ENCODE measurements at places on chromosomes 12 and 14.

DNA sequence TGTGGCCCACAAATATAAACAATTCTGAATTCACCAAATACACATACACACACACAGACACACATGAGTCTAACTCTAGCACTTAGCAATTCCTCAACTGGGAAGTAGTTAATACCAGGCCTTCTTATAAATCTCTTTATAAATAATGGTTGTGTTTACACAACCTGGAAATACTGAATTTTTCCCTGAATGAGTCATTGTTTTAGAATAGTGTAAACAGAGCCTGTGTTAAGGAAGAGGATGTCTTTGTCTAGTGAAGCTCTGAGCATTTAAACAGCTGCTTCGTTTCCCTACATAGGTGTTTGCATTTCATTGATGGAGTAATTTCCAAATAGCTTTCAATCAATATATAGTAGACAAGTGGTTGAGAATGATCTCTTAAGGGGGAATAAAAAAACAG lies 218.8 kb downstream of the BTG1 start:
- no peak for DNase-seq

- DNase-seq, result no peak
Measured at GRCh38 chr12:33247625-33248024, 192.0 kb downstream of the SYT10 start.

GRCh38 chr12:34204830-34205285 lies 182.6 kb downstream of the ALG10 start:
- no peak for DNase-seq

DNA sequence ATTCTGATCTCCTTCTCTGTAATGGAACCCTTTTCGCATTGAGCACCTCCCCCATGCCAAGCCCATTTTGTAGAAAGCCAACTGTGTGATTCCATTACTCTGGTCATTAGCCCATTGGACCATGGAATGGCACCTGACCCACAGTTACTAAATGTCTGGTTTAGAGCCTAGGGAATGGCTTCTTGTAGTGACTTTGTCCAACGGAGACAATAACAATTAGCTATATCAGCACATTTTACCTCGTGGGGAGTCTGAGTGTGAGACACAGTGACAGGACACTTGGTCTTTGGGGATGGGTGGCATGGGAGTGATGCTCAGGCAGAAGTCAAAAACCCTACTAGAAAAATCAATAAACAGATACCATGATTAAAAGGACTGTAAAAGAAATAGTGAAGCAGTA lies 10.4 kb downstream of the SLC10A1 start:
- no peak for DNase-seq

DNA sequence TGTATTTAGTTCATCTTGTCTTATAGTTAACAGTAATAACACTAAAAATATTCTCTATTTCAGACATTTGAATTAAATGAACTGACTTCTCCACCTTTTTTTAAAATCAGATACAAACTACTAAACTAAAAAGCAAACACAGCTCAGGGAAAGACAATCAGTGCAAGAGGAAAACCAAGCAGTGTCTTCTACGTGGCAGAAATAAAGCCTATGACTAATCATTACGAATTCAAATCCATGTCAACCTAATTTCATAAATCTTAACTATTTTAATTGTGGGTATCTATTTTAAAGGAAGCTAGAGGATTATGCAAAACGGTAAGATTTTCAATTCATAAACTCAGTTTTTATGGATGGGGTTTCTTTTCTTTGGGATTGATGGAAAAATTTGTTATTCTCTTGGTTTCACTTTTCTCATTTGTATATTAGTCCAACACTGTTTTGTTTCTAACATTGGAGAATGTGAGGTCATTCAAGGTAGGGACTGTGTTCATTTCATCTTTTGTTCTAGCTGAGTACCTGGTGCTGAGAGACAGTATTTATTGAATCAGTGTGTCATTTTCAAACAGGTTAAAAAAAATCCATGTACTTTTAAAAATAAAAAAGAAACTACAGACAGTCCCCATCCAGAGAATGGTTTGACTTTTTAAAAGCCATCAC lies 12.8 kb upstream of the PALS1 start:
- no peak for DNase-seq

DNA sequence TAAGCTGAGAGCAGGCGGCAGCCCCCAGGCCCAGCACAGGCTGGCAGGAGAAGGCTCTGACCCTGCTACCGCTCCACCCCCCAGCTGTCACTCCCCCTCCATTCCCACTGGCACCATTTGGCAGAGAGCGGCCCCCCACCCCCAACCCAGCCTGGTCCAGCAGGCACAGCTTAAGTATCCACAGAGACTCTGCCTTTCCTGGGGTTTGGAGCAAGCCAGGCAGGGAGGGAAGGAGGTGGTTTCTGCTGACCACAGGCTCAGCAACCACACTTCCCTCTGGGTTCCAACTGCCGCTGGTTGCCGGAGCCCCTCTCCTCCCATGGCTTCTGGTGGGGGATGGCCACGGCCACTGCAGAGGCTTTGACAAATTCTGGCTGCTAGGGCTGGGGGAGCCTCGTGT lies 30.5 kb upstream of the CCND2 start:
- no peak for DNase-seq

- no peak for DNase-seq
Measured at GRCh38 chr14:57136669-57137328, 131.9 kb downstream of the EXOC5 start.

DNA sequence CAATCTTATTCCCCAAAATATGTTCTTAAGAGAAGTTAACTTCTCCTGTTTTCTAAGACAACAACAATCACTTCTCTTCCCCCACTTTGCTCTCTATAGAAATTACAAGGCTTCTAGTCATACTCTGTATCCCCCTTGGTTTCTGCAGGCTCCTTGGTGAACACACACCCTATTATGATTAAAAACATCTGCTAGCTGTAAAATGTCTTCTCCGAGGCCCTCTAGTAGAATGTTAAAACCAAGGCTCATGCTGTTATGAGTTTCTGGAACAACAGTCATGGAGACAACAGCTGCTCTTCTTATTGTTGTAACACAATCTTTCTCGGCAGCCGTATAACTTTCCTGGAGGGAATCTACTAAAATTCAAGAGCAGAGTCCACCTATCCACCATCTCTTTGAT lies 397.5 kb upstream of the CCDC196 start:
- no peak for DNase-seq

DNA sequence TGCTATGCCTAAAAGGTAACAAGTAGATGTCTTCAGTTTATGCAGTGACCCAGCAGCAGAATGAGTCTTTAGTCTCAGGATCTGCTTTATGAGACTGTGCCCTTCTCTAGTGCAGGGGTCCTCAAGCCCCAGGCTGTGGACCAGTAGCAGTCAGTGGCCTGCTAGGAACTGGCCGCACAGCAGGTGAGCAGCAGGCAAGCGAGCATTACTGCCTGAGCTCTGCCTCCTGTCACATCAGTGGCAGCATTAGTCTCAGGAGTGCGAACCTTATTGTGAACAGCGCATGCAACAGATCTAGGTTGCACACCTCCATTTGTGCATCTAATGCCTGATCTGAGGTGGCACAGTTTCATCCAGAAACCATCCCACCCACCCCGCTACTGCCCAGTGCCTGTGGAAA lies 38.4 kb downstream of the LRP6 start:
- no peak for DNase-seq

GRCh38 chr12:65305346-65305950 lies 27.0 kb downstream of the MSRB3 start:
- DNase-seq, result no peak

GRCh38 chr12:103470664-103471063 lies 25.1 kb downstream of the C12orf42 start:
- no peak for DNase-seq

- DNase-seq, result no peak
Measured at GRCh38 chr12:61920230-61920629, 340.0 kb upstream of the USP15 start.

DNA sequence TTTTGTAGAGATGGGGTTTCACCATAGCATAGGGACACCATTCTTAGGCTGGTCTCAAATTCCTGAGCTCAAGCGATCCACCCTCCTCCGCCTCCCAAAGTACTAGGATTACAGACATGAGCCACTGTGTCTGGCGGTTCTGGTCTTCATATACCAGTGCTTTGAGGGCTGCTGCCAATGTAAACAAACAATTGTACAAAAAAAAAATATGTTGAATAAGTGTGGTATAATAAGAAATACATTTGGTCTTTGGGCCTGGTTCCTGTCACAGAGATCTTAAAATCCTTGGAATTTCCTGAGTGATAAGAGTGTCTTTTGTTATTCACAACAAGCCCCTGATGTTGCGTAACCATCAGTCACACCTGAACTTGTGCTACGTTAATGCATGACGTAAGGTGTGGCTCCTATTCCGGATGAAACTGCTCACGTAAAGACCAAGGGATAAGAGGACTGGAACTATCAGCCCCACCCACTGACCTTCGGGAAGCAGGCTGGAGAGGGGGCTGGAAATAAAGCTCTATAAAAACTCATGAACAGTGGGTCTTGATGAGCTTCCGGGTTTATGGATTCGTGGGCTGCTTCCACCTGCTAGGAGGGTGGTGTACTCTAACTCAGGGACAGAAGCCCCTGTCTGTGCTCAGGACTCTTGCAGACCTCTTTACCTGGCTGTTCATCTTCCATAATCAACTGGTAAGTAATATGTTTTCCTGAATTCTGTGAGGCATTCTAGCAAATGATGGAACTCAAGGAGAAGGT lies 16.5 kb upstream of the RIMKLB start:
- DNase-seq, result no peak

DNA sequence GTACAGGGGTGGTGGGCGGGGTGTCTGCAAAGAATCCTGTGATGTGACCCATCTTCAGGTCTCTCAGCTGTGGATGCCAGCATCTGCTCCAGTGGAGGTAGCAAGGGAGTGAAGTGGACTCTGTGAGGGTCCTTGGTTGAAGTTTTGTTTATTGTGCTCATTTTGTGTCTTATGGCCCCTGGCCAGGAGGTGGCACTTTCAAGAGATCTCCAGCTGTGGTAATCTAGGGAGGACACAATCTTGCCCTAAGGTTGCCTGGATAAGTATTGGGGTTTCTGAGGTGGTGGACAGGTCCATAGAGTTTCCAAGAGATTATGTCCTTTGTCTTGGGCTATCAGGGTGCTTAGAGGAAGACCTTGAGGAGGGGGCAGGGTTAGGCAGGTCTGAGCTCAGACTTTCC lies 260.7 kb downstream of the CCDC59 start:
- no peak for DNase-seq

- no peak for DNase-seq
Measured at GRCh38 chr12:67599691-67600090, 48.9 kb upstream of the DYRK2 start.

GRCh38 chr14:52738409-52738808 lies 8.4 kb downstream of the STYX start:
- DNase-seq, result no peak

GRCh38 chr14:96581902-96582301 lies 79.7 kb downstream of the PAPOLA start:
- no peak for DNase-seq

GRCh38 chr14:72552236-72552635 lies 341.7 kb downstream of the DPF3 start:
- DNase-seq, result no peak

DNA sequence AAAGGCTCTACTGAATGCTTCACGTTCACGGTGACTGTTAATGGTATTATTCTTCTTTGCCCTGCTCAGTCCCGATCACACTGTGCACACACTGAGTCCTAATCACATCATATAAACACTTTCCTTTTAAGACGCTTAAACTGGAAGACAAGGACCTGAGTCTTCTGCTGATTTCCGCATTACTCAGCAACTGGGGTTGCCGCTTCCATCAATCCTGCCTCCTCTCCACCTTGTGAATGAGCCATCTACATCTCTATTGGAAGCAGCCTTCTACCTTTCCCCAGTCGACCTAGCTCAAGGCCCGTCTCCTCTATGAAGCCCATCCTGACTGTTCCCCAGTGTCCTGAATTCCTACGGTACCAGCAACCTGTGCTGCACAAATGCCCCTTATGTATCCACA lies 104.7 kb downstream of the NCOR2 start:
- DNase-seq, result no peak

GRCh38 chr12:100251917-100252316 lies 15.0 kb downstream of the DEPDC4 start:
- DNase-seq, result no peak

DNA sequence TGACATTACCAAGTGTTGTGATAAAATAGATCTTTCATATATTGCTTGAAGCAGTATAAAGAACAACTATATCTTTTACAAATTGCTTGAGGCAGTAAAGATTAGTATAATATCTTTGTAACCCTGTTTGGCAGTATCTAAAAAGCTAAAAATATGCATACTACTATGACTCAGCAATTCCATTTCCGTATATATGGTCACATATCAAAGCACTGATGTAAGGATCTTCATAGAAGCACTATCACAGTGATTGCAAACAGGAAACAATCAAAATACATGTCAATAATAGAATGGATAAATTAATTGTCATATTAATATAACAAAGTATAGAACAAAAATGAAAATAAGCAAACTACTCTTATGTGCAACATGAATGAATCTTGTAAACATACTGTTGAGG lies 158.4 kb upstream of the IGF1 start:
- no peak for DNase-seq

DNA sequence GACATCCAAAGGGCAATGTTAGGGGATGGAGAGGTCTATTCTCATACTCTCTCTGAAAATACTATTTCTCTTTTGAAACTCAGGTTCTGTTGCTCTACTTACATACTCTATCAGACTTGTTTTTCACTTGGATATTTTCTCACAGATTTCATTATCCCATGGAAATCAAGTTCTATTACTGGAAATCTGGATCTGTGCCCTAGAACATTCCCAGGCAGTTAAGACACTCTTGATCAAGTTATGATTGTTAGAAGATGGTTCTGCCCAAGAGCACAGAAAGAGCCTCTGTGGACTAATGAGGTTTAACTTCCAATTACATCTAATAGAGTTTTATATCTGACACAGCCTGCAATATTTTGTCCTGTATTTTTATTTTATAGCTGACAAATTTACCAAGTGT lies 591.0 kb upstream of the ATP2B1 start:
- no peak for DNase-seq

DNA sequence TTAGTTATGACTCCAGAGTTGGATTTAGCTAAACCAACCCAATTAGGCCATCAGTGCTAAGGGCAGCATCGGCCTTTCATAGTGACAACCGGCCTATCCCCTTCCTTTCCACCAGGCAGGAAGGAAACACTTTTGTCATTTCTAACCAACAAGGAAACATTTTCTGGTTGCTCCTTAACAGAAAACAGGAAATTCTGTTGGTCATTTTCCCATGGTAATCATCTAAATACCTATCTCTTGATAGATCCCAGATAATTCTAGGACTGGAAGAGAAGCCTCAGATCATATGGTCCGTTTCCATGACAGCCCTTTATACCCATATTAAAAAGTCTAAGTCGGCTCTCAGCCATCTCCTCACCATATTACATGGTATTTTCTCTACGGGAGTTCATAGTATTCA lies 79.2 kb upstream of the USP44 start:
- no peak for DNase-seq

Measured in stimulated activated CD4-positive, alpha-beta T cell treated with anti-CD3 and anti-CD28 coated beads, Interleukin-4, amount 100 ng/mL, for 4 hours (primary cell).